T-cell (primary cell): ENCODE measurements at places on chromosomes 4 and X. TPM values are rescaled to one million over a fixed set of nuclear protein-coding genes. Genes with fewer than 3 reads are reported as not detected.

DNA sequence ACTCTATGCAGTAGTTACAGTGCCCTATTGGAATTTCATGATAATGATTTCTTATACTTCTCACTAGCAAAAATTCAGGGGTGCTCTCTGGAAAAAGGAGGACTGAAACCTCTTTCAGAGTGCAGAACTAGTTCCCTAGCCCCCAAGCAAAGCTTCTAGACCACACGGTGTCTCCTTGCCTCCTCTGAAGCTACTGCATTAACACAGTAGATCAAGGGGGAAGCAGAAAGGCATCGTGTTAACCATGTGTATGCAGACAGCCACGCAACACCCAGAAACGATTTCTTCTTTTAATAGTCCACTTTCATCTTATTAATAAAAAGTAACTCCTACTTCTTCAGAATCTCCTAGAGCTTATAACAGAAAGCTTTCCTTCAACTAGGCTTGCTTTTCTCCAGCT is 44.7 kb downstream of the MAML3 start:
- no peaks in the 10 kb centered on the region for H3K36me3 ChIP-seq
- no peaks in the 10 kb centered on the region for H3K27me3 ChIP-seq
- H3K4me3 ChIP-seq, result no peak overlapping the region
- no peak for DNase-seq

DNA sequence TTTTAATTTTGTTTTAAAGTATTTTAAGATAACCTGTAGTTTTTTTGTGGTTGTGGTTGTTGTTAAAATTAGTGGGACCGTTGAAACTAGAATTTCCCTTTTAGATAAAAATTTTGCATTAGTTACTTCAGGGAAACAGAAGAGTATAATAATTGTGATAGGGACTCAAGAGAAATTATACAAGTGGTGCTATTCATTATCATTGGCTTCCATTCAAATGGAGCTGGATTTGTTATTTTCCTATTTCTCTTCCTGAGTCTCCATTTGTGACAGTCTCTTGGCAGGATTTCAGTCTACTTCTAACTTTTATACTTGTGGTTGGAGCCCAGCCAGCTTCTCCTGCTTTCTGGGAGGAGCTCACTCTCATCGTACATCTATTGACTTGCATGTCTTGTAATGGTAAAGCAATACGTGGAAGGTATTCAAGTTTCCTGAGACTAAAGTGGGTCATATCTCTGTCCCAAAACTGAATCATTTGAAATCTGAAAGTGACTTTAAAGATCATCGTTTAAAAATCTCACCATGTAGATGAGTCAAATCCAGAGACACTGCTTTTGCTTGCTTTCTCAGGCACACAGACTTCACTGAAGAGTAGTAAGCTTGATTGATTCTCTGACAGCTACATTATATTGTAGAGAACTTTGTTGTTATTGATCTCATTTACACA is 155.8 kb downstream of the RPA4 start:
- DNase-seq, result no peak
- no peak overlapping the region for H3K4me3 ChIP-seq
- H3K4me1 ChIP-seq, result no peaks in the 10 kb centered on the region

- peak overlapping the region; percentile 73 for H3K4me3 ChIP-seq
- DNase-seq, result no peak
- H3K27me3 ChIP-seq, result no peaks in the 10 kb centered on the region
- no peaks in the 10 kb centered on the region for H3K4me1 ChIP-seq
- no peaks in the 10 kb centered on the region for H3K36me3 ChIP-seq
Measured at GRCh38 chrX:150899191-150899757, 806 bp upstream of the CD99L2 start.

GRCh38 chr4:184893801-184894571 is 68.2 kb upstream of the ACSL1 start:
- H3K36me3 ChIP-seq, result no peaks in the 10 kb centered on the region
- H3K27ac ChIP-seq, result no peak overlapping the region
- no peaks in the 10 kb centered on the region for H3K4me1 ChIP-seq
- no peaks in the 10 kb centered on the region for H3K27me3 ChIP-seq

GRCh38 chr4:127782025-127782274 is 172 bp upstream of the HSPA4L start:
- H3K27me3 ChIP-seq, result peaks cover 41% of the 10 kb centered on the region
- DNase-seq, result no peak
- H3K4me3 ChIP-seq, result peak overlapping the region; percentile 46
- H3K27ac ChIP-seq, result no peak overlapping the region
- no peaks in the 10 kb centered on the region for H3K36me3 ChIP-seq

- H3K4me3 ChIP-seq, result no peak overlapping the region
- H3K36me3 ChIP-seq, result no peaks in the 10 kb centered on the region
- H3K27ac ChIP-seq, result no peak overlapping the region
- H3K27me3 ChIP-seq, result no peaks in the 10 kb centered on the region
- no peak for DNase-seq
- no peaks in the 10 kb centered on the region for H3K4me1 ChIP-seq
Measured at GRCh38 chr4:68617003-68617698, 41.0 kb upstream of the UGT2B17 start.

- no peaks in the 10 kb centered on the region for H3K4me1 ChIP-seq
- no peak for DNase-seq
- no peak overlapping the region for H3K4me3 ChIP-seq
- no peak overlapping the region for H3K27ac ChIP-seq
- H3K36me3 ChIP-seq, result no peaks in the 10 kb centered on the region
Measured at GRCh38 chr4:174036111-174036510, 247.4 kb downstream of the FBXO8 start.

DNA sequence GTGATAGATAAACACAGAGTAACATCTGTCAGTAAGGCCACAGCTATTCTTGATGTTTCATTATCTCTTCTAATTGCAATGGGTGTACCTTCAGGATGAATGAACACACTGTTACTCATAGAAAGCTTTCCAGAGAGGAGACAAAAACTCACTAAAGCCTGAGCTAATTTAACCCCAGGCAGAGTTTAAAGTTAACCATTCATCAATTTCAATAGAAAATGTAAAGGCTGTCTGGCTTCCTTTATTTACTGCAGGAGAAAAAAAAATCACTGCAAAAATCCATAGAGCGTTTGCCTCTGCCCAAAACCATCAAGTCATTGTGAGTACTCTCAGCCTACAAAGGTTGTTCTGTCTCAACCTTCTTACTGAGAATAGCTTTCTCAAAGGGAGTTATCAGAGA is 376.9 kb downstream of the PPP4R3C start:
- H3K27me3 ChIP-seq, result no peaks in the 10 kb centered on the region
- H3K4me3 ChIP-seq, result no peak overlapping the region
- no peaks in the 10 kb centered on the region for H3K36me3 ChIP-seq

DNA sequence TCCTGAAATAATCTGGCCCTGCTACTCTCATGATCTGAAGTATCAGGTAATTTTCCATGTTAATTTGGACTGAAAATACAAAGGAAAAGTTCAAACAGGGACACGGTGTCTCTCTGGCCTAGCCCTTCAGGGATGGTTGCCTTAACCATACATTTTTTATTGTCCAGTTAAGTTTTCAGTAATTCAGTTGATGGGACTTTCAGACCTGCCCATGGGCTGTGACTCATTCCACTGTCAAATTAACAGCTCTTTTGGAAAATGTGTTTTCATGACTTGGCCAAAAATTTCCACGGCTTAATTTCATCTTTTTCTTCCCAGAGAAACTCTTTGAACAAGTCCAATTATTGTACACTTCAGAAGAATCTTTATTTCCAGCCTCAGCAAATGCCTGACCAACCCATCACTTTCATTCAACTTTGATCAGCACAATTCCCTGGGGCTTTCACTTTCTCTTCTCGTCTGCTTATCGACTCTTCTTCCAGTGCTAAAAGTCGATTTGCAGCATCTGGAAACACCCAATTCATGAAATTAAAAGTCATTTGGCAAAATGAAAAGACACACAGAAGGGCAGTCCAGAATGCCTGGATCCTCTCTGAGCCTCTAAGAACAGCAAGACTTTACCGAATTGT is 293.9 kb downstream of the RAB28 start:
- no peak for DNase-seq
- H3K27ac ChIP-seq, result no peak overlapping the region
- no peak overlapping the region for H3K4me3 ChIP-seq
- no peaks in the 10 kb centered on the region for H3K4me1 ChIP-seq

DNA sequence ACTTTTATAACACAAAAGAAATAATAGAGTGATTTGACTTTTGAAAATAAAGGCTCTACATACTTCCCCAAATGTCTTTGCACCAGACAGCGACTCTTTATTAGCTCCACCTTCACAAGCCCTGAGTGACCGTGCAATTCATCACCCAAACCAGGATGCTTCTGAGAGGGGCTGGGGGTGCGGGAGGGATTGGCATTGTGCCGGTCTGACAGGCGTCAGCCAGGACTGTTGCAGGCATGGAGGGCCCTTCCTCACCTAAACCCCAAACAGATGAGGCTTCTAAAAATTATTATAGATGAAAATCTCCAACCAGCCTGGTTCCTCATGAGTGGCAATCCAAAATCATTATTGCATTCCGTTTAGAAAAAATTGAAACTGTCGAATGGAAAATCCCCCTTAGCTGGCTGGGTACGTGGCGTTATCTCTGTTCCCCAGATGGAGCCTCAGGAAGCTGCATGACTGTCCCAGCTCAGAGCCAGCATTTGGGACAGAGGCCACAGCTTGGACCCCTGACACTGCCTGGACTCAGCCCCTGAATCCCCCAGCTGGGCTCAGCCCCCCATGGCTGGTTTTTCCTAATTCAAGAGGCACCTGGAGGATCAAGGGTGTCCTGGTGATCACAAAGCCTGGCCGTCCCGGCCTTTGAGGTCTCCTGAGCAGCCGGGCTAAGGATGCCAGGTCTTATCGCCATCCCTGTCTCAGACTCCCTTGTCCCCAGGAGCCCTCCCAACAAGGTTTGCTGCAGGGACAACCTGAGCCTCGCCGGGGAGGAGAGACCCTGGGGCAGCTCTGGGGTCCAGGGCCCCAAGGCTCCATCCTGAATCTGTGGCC is 60.4 kb downstream of the SORCS2 start:
- no peak for DNase-seq
- H3K36me3 ChIP-seq, result no peaks in the 10 kb centered on the region
- H3K4me1 ChIP-seq, result no peaks in the 10 kb centered on the region
- H3K27me3 ChIP-seq, result peaks cover 28% of the 10 kb centered on the region
- no peak overlapping the region for H3K27ac ChIP-seq

DNA sequence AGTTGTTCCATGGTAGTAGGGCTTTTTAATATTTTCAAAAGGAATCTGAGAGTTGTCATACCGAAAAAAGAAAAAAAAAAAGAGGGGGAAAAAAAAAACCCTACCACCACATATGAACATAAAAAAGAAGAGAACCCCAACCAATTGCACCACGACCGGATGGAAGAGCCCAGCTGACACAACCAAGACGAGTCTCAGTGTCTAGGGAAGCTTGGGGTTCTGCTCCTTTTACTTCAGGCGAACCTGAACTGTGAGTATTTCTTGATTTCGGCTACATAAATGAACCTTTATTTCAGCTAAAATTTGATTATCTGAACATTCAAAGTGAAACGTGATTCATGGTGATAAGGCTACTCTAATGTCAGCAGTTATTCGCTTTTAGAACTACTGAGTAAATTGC is at the start of gene GPR34:
TSS of gene GPR34 (plus strand) at position 139 of the 400 bp plus-strand sequence. CDS start 6,661 bp downstream, outside the sequence.
- no peak within 1 kb of the TSS for H3K4me3 ChIP-seq
- H3K27ac ChIP-seq, result no peak within 1 kb of the TSS
- H3K27me3 ChIP-seq, result no peaks in the 10 kb centered on the region

The SLC49A3 gene
- total RNA-seq, result 1.3 TPM

The PAGE4 gene
- not detected for total RNA-seq

The IDH3G gene
- 51.8 TPM for total RNA-seq

The NUP62CL gene
- 4.0 TPM for total RNA-seq

The TMPRSS11D gene
- total RNA-seq, result not detected

The ELOVL6 gene
- 2.0 TPM for total RNA-seq

The FGF5 gene
- total RNA-seq, result 0.18 TPM
